ENCODE measurements at places on chromosomes 1 and 21.

DNA sequence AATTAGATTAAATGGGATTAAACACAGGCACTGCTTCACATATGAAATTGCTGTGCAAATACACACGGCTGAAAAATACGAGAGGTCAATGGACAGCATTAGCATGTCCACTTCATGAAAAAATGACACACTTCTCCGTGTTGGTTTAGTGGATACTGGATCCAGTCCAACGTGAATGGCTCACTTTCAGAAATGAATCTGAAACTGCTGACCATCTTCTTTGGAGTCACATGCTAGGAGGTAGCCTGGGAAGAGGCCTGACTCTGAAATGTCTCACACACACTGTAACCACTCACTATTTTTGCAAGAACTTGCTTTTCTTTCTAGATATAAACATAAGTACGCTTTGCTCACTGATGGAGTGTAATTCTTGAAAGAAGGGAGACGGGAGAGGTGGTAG lies 127.3 kb downstream of the HLCS start:
- DNase-seq: no peak

GRCh38 chr1:215056584-215056983 lies 26.0 kb upstream of the KCNK2 start:
- no peak for DNase-seq

DNA sequence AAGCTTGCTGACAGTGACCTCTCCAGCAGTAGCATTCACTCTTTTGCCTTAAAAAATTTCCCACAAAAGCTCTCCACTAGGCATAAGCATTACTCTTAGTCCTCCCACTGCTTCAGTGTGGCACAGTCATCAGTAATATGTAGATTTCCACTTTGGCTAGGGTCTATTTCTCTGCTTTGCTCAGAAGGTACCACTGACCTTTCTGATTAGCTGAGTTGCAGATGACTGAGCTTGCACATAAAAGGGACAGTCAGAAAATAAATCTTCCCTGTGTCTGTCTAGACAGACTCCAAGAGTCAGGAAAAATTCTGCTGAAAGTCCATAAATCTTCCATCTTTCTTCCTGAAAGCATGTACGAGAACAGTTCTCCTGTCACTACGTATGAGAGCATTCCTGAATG lies 56.6 kb upstream of the APP start:
- no peak for DNase-seq

DNA sequence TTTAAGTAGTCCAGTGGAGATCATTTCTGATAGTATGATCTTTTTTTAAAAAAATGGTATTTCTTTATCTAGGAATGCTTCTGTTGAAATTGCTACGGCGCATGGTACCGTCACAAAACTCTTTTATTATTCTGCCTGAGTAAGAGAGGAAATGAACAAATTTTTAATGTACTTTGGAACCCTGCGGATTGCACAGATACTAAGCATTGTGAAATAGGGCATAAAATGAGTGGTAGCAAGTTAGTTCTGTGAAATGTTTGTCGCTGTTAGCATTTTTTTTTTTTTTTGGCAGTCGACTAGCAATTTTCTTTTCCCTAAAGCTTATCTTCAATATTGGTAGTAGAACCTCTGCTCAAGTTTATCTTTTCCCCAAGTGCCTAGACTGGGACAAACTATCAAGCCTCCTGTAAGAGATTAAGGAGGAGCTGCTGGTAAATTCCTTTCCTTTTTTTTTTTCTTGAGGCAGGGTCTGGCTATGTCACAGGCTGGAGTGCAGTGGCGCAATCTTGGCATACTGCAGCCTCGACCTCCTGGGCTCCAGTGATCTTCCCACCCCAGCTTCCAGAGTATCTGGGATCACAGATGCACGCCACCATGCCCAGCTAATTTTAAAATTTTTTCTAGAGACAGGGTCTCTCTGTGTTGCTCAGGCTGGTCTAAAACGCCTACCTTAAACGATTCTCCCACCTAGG lies 2.2 kb downstream of the ITSN1 start:
- no peak for DNase-seq

- no peak for DNase-seq
Observed at GRCh38 chr1:203349773-203350524, 973 bp downstream of the FMOD start.

- no peak for DNase-seq
Observed at GRCh38 chr1:214008791-214009422, 21.1 kb downstream of the PROX1 start.

- DNase-seq: no peak
Observed at GRCh38 chr1:165616054-165616612, 14.9 kb upstream of the MGST3 start.

DNA sequence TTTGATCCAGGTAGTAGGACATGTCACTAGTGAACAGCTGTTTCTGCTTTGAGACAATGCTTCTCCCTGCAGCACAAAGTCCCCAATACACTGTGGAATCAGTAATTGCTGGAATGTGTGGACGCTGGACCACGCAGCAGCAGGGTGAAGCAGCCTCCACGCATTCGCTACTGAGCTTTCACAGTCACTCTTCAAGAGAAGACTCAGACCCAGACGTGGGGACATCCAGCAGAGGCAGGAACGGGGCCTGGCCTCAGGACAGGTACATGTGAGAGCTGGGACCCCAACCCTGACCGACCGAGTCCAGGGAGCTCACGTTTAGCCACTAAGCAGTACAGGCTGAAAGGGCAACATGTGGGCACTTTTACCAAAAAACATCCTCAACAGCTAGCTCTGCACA lies 34.1 kb upstream of the PRDM15 start:
- DNase-seq: no peak

DNA sequence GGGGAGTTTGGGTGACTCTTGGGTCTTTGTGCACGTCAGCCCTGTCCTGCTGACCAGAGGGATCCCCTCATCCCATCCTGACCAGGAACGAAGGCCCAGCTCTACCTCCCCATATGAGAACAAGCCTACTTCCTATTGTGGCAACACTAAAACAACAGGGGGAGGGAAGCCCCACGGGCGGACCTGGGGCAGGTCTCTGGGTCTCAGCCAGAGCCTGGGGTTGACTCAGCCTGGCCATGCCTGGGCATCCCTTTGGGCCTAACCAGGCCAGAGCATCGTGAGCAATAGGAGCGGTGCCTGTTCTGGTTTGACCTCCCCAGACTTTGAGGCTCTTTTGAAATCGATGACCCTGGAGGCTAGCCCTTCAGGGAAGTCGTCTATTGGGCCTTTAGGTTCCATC lies 16.8 kb downstream of the RPS6KA1 start:
- DNase-seq: no peak

GRCh38 chr1:190312763-190313162 lies 164.9 kb downstream of the BRINP3 start:
- no peak for DNase-seq

GRCh38 chr1:19327301-19327700 lies 15.2 kb downstream of the SLC66A1 start:
- DNase-seq: no peak

GRCh38 chr1:29349871-29350491 lies 113.7 kb downstream of the PTPRU start:
- DNase-seq: no peak

DNA sequence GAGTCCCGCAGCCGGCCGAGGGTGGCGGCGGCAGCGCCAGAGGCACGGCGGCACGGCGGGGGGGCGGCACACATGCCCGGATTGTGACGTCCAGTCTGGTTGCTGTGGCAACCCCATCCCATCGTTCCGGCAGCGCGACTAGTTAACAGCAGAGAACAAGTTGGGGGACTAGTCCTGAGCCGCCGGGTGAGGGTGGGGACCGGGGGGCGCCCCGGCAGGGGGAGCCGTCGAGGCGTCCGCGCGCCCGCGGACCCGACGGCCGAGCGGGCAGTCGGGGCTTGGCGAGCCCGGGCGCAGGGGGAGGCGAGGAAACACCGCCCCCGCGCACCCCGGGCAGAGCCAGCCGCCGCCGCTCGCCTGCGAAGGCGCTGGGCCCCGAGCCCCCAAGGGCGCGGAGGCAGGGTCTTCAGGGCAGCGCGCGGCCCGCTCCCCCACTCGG lies at the start of gene CHD5:
Gene CHD5 (minus strand): TSS at position 54 of the 439 bp plus-strand sequence. CDS start 298 bp downstream, outside the sequence.
- no peak for DNase-seq

DNA sequence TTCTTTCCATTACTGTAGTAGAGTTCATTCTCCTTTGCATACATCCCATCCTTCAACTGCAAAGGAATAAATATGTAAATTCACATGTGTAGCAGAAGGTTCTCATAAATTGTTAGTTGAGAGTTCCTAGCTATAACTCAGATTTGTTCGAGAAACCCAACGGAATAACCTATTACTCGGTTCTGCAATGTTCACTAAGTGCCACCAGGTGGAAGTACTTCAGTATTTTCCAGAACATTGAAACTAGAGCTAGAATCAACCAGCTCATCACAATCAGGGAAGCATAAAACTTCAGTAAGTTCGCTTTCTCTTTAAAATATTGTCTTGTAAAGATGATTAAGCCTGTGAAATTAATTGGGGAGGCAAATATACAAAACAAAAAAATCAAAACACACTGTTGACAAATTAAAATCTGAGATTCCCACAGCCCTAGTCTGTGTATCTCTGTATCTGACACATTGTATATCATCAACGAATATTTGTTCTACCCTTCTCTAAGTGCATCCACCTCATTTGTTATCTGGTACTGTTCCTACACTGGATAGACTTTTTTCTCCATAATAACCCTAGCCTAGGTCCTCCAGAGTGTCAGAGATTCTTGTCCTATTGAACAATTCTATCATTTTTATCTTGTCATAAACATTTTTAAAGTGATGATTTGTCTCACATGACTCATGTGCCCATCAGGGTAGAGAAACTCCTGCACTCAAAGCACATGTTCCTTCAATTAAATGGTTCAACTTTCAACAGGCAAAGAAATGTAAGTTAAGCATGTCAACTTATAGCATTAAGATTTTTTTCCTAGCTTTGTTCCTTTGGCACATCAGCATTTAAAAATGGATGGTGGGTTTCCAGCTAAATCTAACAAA lies 31.9 kb downstream of the MROH9 start:
- peak; percentile 23 for DNase-seq

- no peak for DNase-seq
Observed at GRCh38 chr1:8024329-8024728, 1.8 kb downstream of the ERRFI1 start.

- DNase-seq: no peak
Observed at GRCh38 chr1:245363461-245364200, 208.8 kb downstream of the KIF26B start.

- DNase-seq: peak; percentile 40
Observed at GRCh38 chr21:26849428-26850115, 4.4 kb upstream of the ADAMTS1 start.

DNA sequence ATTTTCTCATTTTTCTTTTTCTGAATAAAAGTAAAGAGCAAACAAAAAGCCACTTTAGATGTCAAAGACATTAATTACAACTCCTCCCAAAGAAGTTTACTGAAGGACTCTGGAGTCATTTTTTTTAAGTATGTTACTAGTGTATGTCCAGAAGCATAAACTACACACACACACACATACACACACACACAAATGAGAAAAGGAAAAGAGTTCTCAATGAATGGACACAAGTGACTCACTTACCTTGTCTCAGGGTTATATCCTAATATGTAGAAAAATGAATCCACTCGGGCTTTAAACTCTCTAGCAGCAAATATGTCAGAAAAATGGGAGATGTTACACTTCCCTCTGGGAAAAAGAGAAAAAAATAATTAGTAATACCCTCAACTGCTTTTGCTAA lies 223.1 kb downstream of the SLC45A1 start:
- DNase-seq: no peak

DNA sequence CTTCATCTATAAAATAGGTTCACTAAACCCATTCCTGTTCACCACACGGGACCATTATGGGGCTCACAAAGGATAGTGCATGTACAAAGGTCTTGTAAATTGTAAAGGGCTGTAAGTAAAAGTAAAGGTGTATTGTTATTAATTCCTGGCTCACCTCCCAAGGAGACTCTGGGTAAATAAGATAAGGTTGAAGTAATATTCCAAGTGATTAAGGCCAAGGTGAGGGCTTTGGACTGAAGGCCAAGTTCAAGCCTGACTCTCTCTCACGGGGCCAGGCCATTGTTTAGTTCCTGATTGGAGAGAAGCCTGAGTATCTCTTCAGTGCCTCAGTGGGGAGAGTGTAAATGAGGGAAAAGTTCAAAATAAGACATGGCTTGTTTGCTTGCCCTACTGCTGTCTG lies 19.5 kb upstream of the ZFYVE9 start:
- no peak for DNase-seq

GRCh38 chr1:62259551-62259950 lies 59.7 kb downstream of the KANK4 start:
- no peak for DNase-seq

DNA sequence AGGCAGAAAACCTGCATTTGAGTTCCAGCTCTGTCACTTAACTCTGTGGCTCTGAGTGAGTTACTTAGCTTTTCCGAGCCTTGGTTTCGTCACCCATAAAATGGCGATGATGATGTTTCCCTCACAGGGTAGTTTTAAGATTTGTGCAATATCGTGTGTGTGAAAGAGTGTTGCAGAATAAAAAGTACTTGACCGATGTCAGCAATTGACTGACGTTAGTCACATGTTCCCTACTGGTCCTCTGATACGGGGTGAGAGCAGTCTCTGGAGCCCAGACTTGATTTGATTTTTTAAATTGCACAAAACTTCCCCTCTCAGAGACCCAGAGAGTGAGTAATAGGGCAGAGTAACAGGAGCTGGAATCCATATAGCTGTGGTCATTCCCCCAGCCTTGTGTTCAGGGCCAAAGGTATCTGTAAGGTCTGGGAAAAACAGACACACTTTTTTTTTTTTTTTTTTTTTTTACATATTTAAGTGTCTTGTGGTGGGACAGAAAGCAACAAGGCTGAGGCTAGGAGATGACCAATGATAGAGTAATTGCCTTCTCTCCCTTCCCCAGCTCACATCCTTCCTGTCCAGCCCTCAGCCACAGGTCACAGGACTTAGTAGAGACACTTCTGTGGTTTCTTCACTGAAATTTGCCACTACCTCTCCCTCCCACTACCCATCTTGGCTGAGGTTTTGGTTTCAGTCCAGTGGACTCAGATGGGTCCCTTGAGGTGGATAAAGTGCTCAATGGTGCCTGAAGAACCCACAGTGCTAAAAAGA lies 2.0 kb downstream of the FCER1G start:
- DNase-seq: peak; percentile 19
